Stimulated activated CD4-positive, alpha-beta T cell treated with anti-CD3 and anti-CD28 coated beads, Interleukin-2, amount 100 ng/mL, for 24 hours (primary cell): ENCODE measurements at places on chromosomes 12 and 14.

- no peak for DNase-seq
These were observed 19.7 kb upstream of the LRTM2 start for GRCh38 chr12:1800401-1801302.

DNA sequence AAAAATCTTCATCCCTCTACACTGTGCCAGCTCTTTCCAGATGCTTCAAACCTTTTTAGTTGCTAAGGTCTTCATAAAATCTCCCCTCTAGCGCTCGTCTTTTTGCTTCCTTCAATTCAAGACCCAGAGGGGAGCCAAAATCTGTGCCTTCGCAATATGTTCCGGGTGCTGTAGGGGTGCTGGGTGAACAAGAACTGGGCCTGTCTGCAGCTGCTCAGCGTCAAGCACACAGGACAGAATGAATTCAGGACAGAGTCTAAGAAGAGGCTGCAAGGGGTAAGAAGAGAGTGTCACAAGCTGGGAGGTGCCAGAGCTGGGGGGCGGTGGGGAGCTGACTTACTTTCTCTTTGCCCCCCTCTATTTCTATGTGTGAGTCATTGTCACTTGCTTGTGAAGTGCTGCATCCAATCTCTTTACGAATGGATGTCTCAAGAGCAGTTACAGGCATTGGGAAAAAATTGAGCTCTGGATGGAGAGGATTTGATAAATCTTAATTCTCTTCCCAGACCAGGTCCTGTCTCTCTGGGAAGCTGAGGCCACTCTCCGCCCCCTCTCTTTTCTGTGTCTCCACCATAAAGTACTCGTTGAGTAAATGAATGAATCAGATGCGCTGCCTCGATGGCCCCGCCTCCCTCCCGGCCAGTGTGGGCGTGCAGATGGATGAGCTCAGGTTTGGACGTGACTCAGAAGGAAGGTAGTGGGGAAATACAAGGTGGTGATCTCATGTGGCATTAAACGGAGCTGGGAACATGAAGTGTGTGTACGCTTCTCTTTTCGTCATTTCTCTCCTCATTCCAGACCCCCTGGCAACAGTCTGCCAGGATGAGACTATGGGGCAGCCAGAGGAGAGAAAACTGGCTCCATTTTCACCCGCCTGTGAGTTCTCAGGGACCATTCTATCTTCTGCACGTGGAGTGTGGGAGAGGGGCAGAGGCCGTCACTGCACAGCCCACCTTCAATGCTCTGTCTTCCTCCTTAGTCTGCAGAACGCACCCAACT is 91.3 kb downstream of the TSPAN9 start:
- DNase-seq = peak; percentile 24

- DNase-seq = no peak
These were observed 57.9 kb downstream of the MARK3 start for GRCh38 chr14:103443111-103443510.

- no peak for DNase-seq
These were observed 111.1 kb upstream of the KRR1 start for GRCh38 chr12:75622492-75622891.

- DNase-seq = no peak
These were observed 11.3 kb downstream of the FOXN3 start for GRCh38 chr14:89405712-89406111.

GRCh38 chr14:51208982-51209381 is 31.1 kb upstream of the TMX1 start:
- no peak for DNase-seq
